Posterior vena cava (tissue), 2 donors: ENCODE measurements at places on chromosomes 12 and 14.

- DNase-seq: peak; percentile 66
Measured at GRCh38 chr14:105864116-105864515, 337.7 kb downstream of the TMEM121 start.

DNA sequence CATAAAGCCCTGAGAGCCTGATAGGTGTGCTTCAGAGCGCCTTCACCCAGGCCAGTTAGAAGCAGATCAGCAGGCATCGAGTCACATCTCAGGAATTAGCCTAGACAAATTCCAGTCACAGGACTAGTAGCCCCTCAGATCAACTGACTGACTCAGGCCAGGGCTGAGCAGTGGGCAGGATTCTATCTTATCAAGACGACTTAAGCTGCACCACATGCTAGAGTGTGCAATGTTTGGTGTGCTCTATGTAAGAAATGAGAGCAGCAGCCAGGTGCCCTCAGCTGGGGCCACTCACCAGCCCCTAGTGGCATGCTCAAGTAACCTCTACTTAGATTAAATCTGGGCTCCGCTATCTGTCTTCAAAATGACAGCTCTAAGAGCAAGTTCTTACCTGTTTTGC is 19.7 kb upstream of the NGB start:
- DNase-seq: peak; percentile 34

- no peak for DNase-seq
Measured at GRCh38 chr14:24377126-24377525, 9.1 kb downstream of the NFATC4 start.

DNA sequence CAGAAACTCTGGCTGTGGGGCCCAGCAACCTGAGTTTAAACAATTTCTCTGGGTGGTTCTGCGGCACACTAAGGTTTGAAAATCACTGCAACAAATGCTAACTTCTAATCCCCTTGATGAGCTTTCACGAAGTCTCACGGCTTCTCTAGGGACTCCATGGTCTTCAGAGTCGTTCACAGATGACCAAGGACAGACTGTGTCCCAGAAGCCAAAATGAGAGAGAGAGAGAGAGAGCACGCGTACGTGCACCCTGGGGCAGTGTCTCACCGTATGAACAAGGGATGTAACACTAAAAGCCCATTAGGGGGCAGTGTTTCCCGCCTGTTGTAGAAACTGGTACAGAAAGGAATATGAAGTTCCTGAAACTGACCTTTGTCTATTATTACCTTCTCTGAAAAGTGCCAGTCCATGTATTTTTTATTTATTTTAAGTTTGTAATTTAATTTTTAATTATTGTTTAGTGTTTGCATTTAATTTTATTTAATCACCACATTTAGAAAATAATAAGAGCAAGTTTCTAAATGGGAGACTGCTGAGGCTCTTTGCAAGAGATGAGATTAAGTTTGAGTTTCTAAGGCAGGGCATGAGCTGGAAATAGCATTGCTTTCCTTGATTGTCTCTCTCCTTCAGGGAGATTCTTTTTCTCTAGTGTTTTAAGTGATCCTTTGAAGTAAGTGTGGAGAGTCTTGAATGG is 3.4 kb downstream of the APOLD1 start:
- DNase-seq: no peak

GRCh38 chr14:105486163-105486973 is at the start of gene CRIP1:
TSS of gene CRIP1 (plus strand) at chr14:105486886. CDS start at chr14:105487260, 374 bp downstream.
- DNase-seq: peak; percentile 83

GRCh38 chr12:122937622-122938091 is 28.6 kb downstream of the ABCB9 start:
- no peak for DNase-seq

- no peak for DNase-seq
Measured at GRCh38 chr12:63066136-63066535, 84.9 kb downstream of the AVPR1A start.

- DNase-seq: no peak
Measured at GRCh38 chr12:89339526-89339925, 12.8 kb downstream of the DUSP6 start.

DNA sequence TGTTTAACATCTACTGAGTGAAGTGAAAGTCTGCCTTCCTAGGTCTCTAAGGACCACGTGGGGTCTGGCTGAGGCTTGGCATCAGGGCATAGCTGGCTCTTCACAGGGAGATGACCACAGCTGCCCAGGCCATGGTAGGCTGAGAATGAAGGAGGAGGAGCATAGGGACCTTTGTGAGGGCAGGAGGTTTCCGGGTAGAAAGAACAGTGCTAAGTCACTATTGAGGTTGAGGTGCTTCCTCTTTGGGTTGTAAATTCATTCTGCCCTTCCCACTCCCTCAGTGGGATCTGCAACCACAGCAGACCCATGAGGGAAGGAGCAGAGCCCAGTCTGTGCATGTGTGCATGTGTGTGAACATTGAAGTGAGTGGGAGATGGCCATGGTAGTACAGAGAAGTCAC is 909.6 kb downstream of the VRK1 start:
- DNase-seq: no peak

GRCh38 chr12:130973906-130974305 is 20.2 kb downstream of the ADGRD1 start:
- DNase-seq: no peak

- no peak for DNase-seq
Measured at GRCh38 chr14:90511252-90511651, 114.4 kb downstream of the CALM1 start.

GRCh38 chr12:122023339-122024131 is 1.9 kb downstream of the BCL7A start:
- DNase-seq: peak; percentile 88

DNA sequence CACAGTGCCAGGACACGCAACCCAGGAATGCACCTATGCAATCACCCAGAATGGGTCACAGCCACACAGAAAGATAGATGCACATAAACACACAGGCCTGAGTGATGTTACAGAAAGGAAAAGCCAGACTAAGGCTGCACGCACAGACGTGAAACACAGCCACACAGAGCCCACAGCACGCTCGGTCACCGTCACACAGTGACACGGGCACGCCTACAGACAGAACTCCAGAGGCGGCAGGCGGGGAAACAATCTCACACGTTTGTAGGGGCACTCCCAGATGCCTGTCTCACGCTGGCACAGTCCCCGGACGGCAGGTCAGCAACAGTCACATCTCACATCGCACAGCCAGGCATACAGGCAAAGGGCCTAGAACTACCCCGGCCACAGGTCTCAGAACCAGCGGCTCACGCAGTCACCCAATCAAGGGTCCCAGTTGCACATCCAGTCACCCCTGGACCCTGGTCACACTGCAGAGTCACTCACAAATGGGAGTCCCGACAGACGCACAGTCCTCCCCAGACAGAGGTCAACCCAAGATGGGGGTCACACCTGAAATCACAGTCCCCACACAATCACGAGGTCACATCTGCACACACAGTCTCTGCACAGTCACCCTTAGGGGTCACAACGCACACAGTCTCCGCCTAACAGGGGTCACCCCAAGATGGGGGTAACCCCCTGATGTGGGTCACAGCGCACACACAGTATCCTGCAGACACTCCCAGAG is 790 bp downstream of the SSH1 start:
- peak; percentile 93 for DNase-seq

DNA sequence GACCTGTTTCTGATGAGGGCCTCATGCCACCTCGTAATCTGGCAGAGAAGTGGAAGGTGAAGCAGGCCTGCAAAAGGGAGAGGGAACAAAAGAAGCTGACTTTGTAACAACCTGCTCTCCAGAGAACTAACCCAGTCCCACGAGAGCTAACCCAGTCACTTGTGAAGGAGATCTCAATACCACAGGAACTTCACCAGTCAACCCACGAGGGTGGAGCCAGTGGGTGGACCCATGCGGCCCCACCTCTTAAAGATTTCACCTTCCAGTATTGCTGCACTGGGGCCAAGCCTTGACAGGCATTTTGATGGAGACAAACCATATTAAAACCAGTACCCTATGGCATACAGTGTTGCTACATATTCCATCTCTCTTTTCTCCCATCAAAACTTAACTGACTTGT is 55.1 kb downstream of the SERPINA10 start:
- no peak for DNase-seq

- DNase-seq: no peak
Measured at GRCh38 chr12:124713436-124714082, 146.1 kb upstream of the NCOR2 start.

GRCh38 chr12:76340680-76341435 is 7.4 kb downstream of the BBS10 start:
- no peak for DNase-seq

GRCh38 chr12:2231011-2231595 is 178.3 kb downstream of the CACNA1C start:
- DNase-seq: no peak

GRCh38 chr12:77031745-77032144 is 33.6 kb downstream of the E2F7 start:
- no peak for DNase-seq

DNA sequence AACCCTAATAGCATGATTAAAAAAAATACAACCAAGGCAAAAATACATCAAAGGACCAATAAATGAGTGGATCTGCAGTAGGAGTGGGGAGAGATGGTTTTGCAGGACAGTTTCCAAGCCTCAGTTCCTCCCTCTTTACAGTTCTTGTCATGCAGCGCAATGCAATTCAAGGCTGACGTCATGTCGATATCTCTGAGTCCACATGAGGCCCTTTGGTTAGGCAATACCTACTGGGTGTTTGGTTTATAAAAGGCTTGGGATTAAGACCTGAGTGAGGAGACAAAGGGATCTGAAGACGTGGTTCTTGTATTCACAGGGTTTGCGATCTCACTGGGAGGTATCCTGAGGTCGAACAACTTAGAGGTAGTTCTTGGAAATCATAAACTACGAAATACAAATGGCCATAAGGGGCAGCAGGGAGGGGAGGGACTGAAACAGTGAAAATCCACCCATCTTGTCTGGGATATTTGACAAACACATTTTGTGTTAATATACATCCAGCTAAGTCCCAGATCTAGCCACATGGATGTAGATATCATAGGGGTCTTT is 441.0 kb downstream of the FUT8 start:
- DNase-seq: no peak

- no peak for DNase-seq
Measured at GRCh38 chr12:30914986-30915591, 11.5 kb upstream of the TSPAN11 start.

DNA sequence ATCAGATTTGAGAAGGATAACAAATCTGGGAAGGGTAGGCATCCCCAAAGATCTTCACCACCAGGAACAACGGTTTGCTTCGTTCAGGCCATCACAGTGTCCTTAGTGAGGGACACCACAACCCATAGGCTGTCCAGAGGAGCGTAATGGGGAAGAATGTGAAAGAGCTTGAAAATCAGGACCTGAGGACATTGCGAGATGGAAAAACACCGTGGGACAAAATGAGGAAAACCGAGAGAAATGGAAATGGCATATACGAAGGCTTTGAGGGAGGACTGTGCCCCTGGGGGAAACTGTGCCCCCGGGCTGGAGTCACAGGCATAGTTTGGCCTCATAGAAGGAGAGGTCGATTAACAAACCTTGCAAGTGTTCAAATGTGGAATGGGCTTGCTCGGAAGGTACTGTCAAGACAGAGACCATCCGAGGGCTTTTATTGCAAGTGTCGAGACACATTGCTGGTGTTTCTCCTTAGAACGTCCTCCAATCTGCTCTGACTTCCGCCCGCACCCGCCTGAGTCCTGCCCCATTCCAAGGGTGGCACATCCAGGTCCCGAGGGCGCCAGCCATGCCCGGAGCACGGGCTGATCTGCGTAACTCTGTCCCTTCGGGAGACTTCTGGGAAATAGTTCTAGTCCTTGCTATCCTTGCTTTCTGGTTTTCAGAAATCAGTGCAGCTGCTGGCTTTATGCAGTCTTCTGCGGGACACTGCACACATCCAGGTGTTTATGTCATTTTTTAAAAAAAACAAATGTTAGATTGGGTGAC is 885 bp upstream of the PALS1 start:
- DNase-seq: no peak

DNA sequence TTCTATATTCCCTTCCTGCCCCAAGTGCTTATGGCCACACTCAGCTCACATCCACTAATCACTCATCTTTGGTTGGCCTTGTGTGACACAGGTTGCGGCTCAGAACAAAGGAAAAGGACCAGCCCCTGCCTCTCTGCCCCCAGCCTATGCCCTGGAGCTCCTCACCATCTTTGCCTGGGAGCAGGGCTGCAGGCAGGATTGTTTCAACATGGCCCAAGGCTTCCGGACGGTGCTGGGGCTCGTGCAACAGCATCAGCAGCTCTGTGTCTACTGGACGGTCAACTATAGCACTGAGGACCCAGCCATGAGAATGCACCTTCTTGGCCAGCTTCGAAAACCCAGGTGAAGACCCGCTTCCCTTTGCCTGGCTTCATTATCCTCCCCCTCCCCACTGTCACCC is 15.8 kb upstream of the OAS2 start:
- peak; percentile 61 for DNase-seq

- DNase-seq: no peak
Measured at GRCh38 chr12:54051874-54052437, 1.7 kb upstream of the HOXC4 start.

GRCh38 chr14:69713993-69714679 is 52.8 kb upstream of the SRSF5 start:
- no peak for DNase-seq

DNA sequence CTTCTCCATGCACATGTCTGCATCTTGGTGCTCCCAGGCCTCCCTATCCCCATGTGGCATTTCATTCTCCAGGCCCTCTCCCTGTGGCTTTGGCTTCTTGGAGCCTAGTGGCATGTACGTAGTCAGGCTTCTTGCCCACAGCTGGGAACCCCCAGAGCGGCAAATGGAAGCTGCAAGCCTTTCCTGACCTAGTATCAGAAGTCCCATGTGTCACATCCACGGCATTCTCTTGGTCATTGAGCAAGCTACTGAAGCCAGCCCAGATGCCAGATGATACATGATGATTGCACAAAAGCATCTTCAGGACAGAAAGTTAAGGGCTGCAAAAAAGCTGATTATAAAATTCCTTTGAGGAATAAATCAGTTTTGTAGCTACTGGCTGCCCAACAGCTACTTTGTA is 154.9 kb downstream of the PELI2 start:
- DNase-seq: no peak

- DNase-seq: no peak
Measured at GRCh38 chr12:19647806-19648556, 208.7 kb downstream of the AEBP2 start.

DNA sequence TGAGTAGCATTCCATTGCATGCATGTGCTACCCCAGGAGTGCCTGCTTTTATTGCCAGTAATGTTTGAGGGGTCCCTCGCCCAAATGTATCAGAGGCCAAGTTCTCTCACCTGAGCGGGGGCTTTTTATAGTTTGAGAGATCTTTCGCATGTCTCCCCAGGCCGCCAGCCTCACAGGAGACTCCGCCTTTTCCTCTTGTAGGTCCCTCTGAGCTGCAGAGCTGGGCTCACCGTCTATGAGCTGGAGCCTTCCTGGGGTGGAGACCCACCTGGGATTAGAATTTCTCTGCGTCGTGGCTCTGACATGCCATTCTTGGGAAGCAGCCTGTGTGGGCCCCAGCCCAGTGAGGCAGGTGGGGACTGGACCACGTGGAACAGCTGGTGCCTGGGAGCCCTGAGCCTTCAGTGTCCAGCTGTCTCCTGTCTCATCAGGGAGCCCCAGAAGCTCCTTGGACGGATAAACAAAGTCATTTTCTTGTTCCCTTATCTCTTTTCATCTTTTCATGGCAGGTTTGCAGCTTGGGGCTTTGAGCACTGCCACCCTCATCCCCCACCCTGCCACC is 261.7 kb upstream of the CRY1 start:
- DNase-seq: no peak
